Cardiac muscle cell (in vitro differentiated cells and primary cell): ENCODE measurements at places on chromosomes 2 and 18.

DNA sequence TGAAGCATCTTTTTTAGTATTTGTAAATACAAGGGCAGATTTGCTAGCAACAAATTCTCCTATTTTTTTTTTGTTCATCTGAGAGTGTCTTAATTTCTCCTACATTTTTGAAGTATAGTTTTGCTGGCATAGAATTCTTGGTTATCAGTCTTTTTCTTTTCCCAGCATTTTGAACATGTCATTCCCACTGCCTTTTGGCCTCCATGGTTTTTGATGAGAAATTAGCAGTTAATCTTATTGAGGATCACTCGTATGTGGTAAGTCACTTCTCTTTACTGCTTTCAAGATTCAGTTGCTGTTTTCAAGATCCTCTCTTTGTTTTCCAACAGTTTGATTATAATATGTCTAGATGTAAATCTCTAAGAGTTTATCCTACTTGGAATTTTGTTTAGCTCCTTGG lies 16.9 kb upstream of the RNF149 start:
- no peaks in the 10 kb centered on the region for H3K36me3 ChIP-seq
- no peak overlapping the region for H3K4me3 ChIP-seq
- no peaks in the 10 kb centered on the region for H3K4me1 ChIP-seq

DNA sequence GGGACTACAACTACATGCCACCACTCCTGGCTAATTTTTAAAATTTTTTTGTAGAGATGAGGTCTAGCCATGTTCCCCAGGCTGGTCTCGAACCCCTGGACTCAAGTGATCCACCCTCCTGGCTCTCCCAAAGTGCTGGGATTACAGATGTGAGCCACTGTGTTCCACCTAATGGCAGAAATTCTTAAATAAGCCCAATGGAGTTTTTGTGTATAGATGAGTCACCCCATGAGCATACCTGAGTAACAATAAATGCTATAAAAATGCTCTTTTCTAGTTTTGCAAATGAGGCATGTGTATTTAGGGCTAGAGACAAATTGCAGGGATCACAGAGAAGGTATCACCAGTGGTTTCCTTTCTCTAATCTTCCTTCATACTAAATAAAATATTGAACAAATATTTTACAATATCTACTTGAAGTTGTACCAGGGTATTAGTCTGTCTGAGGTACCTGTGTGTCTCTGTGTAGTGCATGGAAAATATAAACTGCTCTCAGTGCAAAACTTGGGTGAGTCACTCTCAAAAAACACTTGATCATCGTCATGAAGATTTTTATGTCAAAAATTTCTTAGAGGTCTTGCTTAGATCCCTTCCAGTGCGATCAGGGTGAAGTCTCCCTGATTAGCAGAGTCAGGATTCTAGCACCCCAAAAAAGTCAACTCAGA lies 337.1 kb upstream of the MMADHC start:
- no peak overlapping the region for H3K27ac ChIP-seq
- no peaks in the 10 kb centered on the region for H3K4me1 ChIP-seq
- H3K36me3 ChIP-seq = no peaks in the 10 kb centered on the region
- no peaks in the 10 kb centered on the region for H3K27me3 ChIP-seq
- no peak overlapping the region for H3K4me3 ChIP-seq

DNA sequence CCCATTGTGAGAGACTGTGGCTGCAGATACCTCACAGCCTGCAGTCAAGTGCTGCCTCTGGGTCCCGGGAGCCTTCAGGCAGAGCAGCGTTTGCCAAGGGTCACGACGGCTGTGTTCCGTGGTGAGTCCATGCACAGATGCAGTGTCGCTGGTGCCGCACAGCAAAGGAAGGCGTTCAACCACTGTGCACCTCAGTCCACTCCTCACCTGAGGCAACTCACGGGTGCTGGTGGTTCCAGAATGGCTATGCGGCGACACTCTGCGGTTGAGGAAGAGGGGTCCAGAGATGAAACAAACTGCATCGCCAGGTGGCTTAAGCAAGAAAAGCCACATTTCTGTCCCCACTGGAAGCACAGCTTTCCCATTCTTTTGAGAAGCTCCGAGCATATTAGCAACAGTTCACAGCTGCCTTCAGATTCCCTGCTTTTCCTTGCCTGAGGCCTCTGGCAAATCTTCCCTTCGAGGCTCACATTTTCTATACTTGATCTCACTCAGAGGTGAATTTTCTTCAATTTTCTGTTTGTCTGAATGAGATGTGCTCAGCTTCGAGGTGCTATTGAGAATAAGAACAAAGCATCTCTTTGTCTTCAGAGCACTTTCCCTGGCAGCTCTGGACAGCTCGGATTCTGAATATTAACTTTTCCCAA lies 208.8 kb upstream of the TWIST2 start:
- H3K4me1 ChIP-seq = no peaks in the 10 kb centered on the region
- H3K27ac ChIP-seq = no peak overlapping the region
- no peak for DNase-seq
- no peak overlapping the region for H3K4me3 ChIP-seq
- H3K27me3 ChIP-seq = no peaks in the 10 kb centered on the region

DNA sequence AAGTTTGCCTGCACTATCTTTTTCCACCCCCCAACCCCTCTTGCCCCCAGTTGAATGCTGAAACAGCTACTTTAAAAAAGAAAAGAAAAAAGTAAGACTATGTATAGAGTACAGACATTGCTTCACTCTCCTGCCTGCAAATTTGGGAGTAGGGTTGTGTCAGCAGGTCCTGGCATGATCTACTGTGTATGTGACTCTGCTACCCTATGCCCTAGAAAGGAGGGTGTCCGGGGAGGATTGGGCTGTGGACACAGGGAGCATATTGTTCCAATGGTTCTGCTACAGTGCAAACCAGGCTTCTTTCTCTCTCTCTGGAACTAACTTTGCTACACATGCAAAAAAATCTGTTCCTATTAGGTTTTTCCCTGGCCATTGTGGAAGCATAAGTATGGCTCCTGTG lies 9.9 kb upstream of the ZEB2 start:
- no peak overlapping the region for H3K27ac ChIP-seq
- no peaks in the 10 kb centered on the region for H3K27me3 ChIP-seq
- no peak overlapping the region for H3K4me3 ChIP-seq
- no peak for DNase-seq
- peaks cover 9% of the 10 kb centered on the region for H3K4me1 ChIP-seq

GRCh38 chr2:146579147-146579930 lies 1265.5 kb upstream of the ACVR2A start:
- peaks cover 16% of the 10 kb centered on the region for H3K4me1 ChIP-seq
- H3K27ac ChIP-seq = no peak overlapping the region
- no peaks in the 10 kb centered on the region for H3K27me3 ChIP-seq
- no peak overlapping the region for H3K4me3 ChIP-seq
- no peaks in the 10 kb centered on the region for H3K36me3 ChIP-seq

GRCh38 chr2:5250482-5250881 lies 441.7 kb upstream of the SOX11 start:
- no peaks in the 10 kb centered on the region for H3K36me3 ChIP-seq
- no peaks in the 10 kb centered on the region for H3K27me3 ChIP-seq
- H3K27ac ChIP-seq = no peak overlapping the region
- H3K4me3 ChIP-seq = no peak overlapping the region
- DNase-seq = no peak
- no peaks in the 10 kb centered on the region for H3K4me1 ChIP-seq

GRCh38 chr2:231170055-231170454 lies 28.4 kb upstream of the ARMC9 start:
- peaks cover 45% of the 10 kb centered on the region for H3K36me3 ChIP-seq
- no peak overlapping the region for H3K27ac ChIP-seq
- no peaks in the 10 kb centered on the region for H3K4me1 ChIP-seq
- H3K27me3 ChIP-seq = no peaks in the 10 kb centered on the region
- DNase-seq = no peak
- H3K4me3 ChIP-seq = no peak overlapping the region
